Testis (tissue), 5 donors: ENCODE measurements at places on chromosomes 2 and 18. TPM values are rescaled to one million over a fixed set of nuclear protein-coding genes. Genes with fewer than 3 reads are reported as not detected.

ICOS gene
- polyA plus RNA-seq = 0.91 TPM

GRCh38 chr2:64992218-64992617, 3.0 kb downstream of the SLC1A4 start:
- DNase-seq = no peak

GRCh38 chr2:219675221-219675620, 47.8 kb downstream of the SLC4A3 start:
- DNase-seq = no peak

DNA sequence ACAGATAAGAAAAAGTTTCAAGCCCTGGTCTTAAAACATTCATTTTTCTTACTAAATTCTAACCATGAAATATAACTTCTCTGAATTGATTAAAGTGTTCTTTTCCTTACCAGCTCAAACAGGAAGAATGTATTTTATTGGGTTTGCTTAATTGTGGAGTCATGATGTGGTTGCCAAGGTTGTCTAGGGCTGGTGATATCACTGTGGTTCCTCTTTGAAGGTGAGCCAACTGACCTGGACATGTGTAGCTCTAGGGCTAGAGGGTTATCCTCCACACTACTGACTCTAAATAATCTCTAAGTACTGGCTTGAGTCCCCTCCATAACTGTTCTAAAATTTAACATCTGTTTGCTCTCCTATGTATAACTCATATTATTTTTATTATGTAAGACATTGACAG, 529.6 kb downstream of the PIK3C3 start:
- no peak for DNase-seq

COL3A1 gene
- polyA plus RNA-seq = 589 TPM
